Stomach (tissue), 19 donors: ENCODE measurements at places on chromosomes 5 and 9. TPM values are rescaled to one million over a fixed set of nuclear protein-coding genes. Genes with fewer than 3 reads are reported as not detected.

Gene FOXD4L4
- total RNA-seq, result not detected

Gene SPATA31C1
- total RNA-seq, result not detected

Gene ADAMTS16
- not detected for total RNA-seq

Gene GRIN1
- not detected for total RNA-seq

Gene PCDHB9
- not detected for total RNA-seq

DNA sequence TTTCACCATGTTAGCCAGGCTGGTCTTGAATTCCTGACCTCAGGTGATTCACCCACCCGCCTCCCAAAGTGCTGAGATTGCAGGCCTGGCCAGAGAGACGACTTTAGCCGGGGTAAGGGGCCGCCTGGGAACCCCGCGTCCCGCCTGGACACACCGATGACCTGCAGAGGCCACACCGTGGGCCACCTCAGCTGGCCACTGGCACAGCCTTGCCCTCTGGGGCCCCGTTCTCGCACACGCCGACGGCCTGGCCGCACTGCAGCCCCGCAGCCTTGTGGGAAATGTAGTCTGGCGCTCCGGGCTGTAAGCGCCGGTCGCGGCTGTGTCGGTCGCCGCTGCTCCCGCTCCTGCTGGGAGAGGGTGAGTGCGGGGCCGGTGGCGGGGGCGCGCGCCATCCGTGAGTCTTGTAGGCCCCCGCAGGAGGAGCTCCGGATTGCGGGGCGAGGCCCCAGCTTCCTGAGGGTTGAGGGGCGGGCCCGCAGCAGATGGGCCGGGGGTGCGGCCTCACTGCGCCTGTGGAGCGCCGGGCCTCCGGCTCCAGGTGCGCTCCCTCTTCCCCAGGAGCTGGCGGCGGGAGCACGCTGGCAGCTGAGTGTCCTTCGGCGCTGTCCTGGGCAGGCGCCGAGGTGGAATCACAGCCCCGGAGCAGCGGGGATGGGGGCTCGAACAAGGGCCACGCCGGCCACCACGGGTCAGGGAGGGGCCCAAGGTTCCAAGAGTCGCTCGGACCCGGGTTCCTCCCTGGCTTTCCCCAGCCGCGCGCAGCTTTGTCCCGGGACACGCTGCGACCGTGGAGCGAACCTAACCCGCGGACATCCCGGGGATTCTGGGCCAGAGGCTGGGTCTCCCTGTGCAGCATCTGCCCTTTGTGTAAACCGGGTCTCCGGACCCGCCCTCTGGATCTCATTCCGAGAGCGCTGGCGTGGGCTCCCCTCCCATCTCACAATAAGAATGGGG is at the start of gene ZFP2:
Gene ZFP2, plus strand, starts transcription at position 299 of the 957 bp plus-strand sequence. CDS start 35,401 bp downstream, outside the sequence.
- DNase-seq, result peak; percentile 92

GRCh38 chr9:89388084-89388867 is 70.0 kb downstream of the SECISBP2 start:
- DNase-seq, result peak; percentile 42

GRCh38 chr9:28624771-28625170 is 1051.5 kb upstream of the C9orf72 start:
- DNase-seq, result no peak

DNA sequence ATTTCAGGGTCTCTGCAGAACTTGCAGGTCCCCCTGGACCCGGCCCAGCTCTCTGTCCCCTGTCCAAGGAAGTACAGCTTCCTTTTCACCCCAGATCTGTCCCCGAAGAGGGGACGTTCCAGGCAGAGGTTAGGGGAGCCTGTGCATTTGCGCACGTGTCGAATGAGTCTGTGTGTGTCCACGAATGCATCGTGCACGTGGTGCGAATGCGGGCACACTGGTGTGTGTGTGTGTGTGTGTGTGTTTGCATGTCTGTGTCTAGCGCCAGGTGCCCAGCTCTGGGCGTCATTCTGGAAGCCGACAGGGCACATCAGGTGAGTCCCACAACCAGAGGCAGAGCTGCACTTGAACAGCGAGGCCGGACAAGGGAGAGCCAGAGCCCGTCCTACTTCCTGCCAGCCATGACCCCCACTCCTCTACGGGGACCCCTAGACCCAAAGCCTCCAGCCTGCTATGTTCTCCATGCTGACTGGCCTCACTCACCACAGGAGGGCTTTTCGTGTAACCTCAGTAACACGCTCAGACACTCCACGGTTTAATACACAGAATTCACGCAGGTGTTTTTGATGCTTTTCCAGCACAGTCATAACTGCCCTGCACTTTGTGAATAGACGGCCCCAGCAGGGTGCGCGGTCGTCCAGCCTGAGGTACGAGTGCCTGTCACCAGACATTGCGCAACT is 41.3 kb upstream of the CACNA1B start:
- no peak for DNase-seq

GRCh38 chr5:13478831-13479465 is 465.5 kb downstream of the DNAH5 start:
- peak; percentile 50 for DNase-seq

DNA sequence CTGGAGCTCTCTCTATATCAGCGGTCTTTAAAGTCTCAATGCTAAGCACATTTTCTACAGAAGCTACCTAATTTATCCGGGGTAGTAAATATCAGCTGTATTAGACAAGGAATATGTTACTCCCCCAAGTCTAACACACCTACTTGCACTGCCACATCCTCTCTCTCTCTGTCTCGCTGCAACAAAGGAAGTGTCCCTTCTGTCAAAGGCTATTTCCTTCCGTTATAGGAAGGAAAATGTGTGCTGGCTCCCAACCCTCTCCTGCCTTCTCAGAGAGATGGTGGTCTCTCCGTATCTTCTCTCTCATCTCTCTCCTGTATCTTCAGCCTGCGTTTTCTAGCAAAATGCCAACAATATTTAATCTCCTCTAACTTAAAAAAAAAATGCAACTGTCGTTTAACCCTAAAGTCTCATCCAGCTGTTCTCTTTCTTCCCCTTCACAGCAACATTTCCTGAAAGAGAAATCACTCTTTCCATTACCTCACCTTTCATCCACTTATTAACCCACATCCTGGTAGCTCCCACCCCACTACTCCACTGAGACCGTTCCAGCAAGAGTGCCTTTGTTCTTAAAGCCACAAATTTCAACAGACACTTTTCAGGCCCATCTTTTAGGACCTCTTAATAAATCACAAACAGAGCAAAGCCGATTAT is 2.3 kb downstream of the TTF1 start:
- no peak for DNase-seq

DNA sequence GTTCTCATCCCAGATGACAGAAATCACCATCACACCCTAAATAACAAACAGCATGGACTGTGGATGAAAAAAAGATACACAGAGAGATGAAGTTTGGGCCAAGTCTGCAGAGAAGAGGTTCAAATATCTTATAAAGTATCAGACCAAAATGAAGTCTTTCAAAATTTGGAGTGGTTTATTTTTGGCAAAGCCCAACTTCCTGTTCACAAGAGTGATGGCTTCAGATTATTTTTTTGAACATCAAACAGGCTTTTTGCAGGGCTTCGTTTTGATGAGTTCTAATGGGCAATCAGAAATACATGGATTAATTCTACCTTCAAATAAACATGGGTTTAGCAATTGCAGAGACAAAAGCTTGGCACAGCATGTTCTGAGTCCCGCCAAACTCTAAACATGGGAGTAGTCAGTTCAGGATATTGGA is 378.2 kb upstream of the RPS23 start:
- DNase-seq, result no peak

DNA sequence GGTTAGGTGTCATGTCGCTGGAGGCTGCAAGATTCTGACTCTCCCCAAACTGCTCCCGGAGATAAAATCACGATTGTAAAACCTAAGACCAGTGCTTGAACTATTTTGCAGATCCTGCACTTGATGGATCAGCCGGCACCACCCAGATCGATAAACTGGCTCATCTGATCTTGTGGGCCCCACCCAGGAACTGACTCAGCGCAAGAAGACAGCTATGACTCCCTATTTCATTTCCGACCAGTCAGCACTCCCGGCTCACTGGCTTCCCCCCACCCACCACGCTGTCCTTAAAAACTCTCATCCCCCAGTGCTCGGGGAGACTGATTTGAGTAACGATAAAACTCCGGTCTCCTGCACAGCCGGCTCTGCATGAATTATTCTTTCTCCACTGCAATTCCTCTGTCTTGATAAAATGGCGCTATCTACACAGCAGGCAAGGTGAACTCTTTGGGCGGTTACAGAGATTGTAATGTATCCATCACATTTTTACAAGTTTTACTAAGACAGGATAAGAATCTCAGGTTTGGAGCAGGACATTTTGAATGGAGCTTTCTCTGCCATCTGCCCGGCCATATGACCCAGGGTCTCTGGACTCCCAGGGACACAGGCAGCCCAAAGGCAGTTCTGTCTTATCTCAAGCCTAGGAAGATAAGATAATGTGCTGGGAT is 10.6 kb upstream of the PPP1R26 start:
- DNase-seq, result no peak

DNA sequence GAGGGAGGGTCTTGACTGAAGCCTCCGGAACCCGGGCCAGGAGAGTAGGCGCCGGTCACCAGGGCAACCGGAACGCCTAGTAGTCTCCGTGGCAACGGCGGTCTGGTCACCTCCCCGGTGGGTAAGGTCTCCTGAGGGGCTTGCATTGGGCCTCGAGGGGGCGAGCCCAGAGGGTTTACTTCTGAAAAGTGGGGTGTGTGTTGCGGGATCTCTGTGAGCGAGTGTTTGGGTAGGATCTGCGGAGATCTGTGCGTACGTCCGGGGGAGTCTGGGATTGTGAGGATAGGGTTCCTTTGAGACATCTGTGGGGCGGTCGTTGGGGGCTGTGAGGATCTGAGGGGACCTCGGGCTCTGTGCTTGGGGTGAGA is at the start of gene FAM221B:
Gene FAM221B, minus strand, starts transcription at position 17 of the 368 bp plus-strand sequence. CDS start 2,571 bp downstream, outside the sequence.
- DNase-seq, result no peak
